CD4-positive, alpha-beta memory T cell (primary cell): ENCODE measurements at places on chromosomes 7 and 10. TPM values are rescaled to one million over a fixed set of nuclear protein-coding genes. Genes with fewer than 3 reads are reported as not detected.

GRCh38 chr7:66930341-66930740 lies 9.3 kb downstream of the TMEM248 start:
- DNase-seq = no peak

Gene ASL
- total RNA-seq = 11.8 TPM

Gene ZNF365
- 3.5 TPM for total RNA-seq

GRCh38 chr7:47833211-47833610 lies 115.1 kb downstream of the PKD1L1 start:
- DNase-seq = no peak

- DNase-seq = no peak
Observed at GRCh38 chr10:117007080-117007479, 2.1 kb upstream of the SHTN1 start.

DNA sequence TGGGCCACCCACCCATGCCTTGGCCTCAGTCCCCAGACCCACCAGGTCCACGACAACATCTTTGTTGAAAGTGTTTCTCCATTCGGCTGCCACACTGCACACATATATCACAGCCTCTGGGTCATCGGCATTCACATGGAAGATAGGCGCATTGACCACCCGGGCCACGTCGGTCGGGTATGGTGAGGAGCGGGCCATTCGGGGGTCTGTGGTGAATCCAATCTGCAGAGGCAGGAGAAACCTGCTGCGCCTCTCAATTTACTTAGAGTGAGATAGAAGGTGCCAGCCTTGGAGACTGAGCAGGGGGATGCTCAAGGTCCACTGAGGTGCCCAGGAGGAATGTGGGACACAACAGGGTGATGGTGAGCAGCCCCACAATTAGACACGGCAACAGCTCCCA lies 16.4 kb downstream of the OGDHL start:
- no peak for DNase-seq

DNA sequence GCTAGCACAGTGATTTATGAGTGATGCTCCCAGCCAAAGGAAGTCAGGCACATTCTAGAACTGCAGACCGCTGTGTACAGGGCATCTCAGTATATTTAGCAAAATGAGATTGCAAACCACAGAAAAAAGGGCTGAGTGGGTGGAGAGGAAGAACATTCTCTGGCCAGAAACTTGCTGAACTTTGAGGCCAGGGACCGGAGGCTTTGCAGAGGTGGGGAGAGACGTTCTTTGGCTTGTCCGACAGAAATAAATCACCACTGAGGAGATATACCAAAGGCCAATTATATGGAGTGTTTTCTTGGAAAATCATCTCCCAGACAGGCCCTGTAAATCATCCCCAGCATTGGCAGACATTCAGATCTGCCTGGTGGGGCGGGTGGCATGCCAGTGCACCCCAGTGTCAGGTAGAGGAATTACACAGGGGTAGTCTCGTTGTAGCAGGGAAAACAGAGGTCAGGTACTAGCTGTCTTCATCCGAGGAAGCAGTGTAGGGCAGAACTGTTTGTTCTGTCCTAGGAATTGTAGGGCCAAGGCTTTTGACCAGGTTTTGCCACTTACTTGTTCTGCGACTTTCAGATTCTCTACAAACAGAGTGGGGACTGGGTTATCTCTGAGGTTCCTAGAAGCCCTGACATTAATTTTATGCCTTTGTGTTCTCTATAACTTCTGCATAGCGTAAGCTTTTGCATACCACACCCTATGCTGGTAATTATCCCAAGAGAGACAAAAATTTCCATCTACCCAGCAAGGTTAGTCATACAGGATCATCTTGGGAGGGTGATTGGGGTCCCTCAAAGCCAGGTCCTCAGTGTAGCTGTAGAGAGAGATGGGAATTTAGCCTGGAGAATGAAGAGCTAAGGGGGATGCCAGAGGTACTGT lies 655.6 kb downstream of the LRMDA start:
- no peak for DNase-seq

GRCh38 chr10:12583891-12584595 lies 234.7 kb downstream of the CAMK1D start:
- no peak for DNase-seq

GRCh38 chr10:74585231-74586087 lies 240.9 kb upstream of the KAT6B start:
- peak; percentile 78 for DNase-seq

GRCh38 chr10:118753331-118754228 lies 1.2 kb downstream of the CACUL1 start:
- DNase-seq = no peak

DNA sequence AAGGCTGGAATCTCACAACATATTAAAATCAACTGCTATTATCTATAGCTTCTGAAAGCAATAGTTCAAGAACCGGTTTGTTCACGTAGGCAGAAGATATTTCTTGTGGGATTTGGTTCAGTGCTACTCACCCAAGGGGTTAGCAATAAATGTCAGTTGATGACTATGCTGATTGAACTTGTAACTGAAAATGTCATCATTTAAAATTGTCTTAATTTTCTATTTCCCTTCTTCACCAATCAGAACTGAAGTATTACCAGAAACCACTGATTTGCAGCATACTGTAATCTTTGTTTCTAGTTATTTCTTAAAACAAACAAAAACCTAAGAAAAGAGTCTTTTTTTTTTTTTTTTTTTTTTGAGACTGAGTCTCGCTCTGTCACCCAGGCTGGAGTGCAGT lies 46.1 kb downstream of the CPEB3 start:
- no peak for DNase-seq

- no peak for DNase-seq
Observed at GRCh38 chr10:111335826-111336225, 259.0 kb downstream of the ADRA2A start.

DNA sequence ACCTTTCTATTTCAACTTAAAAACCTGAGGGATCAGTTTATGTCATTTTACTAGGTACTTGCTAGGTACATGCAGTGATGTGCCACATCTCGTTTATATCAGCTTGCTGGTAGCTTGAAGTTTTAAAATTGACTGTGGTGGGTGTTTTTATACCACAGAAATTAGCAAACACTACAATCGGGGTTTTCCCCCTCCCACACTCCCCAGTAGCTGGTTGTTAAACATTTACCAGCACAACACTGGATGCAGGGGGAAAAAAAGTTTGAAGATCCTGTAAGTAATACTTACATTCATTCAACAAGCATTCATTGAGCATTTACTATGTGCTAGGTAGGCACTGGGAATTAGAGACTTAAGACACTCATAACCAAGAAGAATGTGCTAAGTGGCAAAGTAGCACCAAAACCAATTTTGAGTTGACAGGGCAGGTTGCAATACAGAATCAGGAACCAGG lies 32.6 kb downstream of the USP6NL start:
- DNase-seq = no peak

Gene TMEM26
- total RNA-seq = not detected

DNA sequence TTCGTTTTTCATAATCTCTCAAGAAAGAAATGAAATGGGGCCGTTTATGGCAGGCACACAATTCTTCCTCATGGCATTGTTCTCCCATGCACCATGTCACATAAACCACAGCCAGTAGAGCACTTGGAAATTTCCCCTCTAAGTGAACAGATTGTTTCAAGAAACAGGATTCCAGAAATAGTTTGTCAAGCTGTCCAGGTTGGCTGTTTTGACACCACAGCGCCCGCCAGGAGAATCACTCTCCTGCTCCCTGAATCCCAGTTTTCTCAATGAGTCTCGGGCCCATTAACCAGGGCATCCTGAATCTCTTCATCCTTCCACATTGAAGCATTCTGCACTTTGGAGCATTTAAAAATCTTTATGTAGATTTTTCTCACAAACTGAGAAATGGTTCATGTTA lies 172.2 kb upstream of the NEBL start:
- no peak for DNase-seq

Gene AHR
- 35.2 TPM for total RNA-seq

DNA sequence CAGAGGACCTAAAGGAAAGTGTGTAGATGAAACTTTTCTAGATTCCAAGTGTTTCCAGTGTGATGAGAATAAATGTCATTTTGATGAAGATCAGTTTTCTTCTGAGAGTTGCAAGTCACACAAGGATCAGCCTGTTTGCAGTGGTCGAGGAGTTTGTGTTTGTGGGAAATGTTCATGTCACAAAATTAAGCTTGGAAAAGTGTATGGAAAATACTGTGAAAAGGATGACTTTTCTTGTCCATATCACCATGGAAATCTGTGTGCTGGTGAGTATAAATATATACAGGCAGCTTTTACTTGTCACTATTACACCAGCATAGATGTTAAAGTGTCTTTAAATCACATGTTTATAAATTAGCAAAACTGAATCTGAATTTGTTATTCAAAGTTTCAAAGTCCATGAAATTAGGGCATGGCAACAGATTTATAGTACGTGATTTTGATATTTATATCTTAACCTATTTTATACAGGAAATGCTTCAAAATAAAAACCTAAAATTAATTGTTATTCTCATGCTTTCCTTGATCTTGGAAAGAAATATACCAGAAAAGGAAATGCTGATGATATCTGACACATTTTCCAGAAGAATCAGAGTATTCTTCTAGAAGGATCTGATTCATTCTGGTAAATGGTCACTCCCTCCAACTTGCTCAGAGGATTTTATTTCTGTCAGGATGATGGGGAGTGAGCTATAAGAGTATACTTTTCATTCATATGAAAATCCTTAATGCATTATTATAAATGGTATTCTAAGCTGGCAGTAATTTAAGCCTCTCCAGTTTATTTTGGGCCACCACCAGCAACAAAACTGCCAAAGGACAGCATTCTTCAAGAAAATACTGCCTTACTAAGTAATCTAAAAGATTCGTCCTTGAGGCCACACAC lies 71.4 kb downstream of the ITGB8 start:
- no peak for DNase-seq
